Memory B cell (primary cell): ENCODE measurements at places on chromosomes 12 and 14.

DNA sequence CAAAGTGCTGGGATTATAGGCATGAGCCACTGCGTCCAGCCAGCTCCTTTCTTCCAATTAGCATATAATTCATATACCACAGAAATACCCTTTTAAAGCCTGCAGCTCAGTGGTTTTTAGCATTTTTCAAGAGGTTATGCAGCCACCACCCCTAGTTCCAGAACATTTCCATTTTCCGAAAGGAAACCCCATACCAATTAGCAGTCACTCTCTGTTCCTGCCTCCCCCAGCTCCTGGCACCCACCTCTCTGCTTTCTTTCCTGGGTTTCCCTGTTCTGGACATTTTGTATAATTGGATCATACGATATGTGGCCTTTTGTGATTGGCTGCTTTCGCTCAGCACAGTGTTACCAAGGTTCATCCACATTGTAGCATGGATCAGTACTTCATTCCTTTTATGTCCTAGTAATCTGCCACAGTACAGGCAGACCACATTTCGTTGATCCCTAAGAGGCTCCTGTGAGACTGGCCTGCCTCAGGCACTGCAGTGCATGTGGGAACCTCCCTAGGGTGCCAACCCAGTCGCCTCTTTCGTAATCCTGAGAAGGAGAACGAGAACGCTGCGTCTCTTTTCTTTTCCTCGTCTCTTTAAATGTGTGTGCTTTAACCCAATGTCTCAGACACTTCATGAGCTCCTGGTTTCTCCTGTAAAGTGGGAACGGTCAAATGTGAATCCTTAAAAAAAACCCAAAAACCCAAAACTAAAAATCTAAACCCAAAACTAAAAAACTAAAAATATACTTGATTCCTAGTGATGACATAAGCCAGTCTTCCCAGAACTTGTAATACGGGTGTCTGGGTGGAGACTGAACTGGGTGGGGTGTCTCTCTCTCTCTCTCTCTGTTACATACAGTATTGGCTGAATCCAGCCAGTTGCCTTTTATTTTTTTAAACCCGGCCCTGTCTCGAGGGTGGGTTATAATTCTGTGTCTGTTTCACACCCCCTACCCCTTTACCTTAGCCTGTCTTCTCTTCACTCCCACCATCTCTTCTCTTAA, 14.7 kb downstream of the AACS start:
- DNase-seq, result no peak

DNA sequence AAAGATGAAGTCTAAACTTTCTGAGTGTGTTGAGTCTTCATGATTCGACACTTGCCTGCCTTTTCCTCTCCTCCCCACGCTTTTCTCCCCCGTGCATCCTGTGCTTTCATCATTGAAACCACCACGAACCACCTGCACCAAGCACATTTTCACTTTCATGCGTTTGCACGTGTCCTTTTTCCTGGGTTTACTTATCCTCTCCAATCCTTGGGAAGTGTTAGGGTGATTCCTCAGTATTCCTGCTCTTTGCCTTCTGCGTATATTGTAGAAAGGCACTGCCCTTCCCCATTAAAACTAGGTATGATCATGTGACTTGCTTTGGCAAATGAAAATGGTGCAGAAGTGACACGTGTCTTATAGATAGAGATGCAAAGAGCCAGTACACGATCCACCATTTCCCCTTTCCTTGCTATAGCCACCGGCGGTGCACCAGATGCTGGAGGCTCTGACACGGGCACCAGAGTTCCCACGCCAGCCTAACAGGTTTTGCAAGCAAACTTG, 106.6 kb downstream of the BRMS1L start:
- DNase-seq, result no peak

DNA sequence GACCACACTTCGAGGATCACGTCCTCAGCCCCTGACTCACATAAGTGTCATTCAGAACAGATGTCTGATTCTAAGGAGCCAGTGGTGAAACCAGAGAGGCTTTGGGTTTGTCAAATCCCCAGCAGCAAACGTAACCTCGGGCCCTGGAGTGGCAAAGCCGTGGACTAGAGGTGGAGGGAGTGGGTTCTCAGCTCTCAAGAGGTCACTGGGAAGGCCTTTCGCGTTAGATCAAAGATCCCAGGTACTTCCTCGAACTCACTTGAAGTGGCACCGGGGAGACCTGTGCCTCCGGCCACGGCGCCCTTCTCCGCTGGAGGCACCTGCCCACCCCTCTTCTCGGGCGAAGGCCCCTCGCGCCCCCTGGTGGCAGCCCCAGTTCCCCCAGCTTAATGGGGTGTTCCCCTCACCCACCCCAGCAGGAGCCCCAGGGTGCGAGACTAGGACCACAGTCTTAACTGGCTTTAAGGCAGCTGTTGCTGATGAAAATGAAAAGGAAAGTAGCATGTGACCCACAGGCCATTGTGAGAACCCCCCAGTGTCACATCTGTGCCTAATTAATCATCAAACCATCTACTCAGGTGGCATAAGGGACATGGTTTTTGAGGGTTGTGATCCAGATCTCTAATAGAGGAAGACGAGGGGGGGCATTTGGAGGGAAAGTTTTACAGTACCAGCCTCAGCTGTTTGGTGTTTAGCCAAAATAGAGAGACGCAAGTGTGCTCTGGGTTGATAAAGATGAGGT, 672 bp upstream of the ESR2 start:
- peak; percentile 98 for DNase-seq

GRCh38 chr12:95164656-95165055, 52.6 kb downstream of the FGD6 start:
- DNase-seq, result no peak

DNA sequence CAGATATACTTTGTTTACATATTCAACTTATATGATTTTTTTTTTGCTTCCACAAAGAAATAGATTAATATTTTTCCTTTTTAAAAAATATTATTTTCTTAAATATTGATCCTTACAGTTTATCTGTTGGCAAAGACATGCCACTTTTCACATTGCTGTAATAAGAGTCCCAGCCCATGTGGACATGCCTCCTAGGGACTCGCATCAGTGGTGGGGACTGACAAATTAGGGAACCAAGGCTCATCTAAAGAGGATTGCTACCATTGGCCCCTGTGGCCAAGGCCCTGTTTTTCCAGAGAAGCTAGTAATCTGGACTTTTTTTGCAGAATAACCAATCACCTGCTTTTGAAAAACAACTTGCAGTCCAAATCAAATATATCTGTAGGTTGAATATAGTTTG, 27.8 kb upstream of the BMAL2 start:
- DNase-seq, result no peak

- DNase-seq, result no peak
Measured at GRCh38 chr12:104177663-104178501, 37.7 kb upstream of the TXNRD1 start.

- no peak for DNase-seq
Measured at GRCh38 chr14:61218767-61219166, 62.4 kb downstream of the TMEM30B start.

GRCh38 chr14:68462683-68463082, 330.2 kb downstream of the ZFP36L1 start:
- DNase-seq, result no peak

DNA sequence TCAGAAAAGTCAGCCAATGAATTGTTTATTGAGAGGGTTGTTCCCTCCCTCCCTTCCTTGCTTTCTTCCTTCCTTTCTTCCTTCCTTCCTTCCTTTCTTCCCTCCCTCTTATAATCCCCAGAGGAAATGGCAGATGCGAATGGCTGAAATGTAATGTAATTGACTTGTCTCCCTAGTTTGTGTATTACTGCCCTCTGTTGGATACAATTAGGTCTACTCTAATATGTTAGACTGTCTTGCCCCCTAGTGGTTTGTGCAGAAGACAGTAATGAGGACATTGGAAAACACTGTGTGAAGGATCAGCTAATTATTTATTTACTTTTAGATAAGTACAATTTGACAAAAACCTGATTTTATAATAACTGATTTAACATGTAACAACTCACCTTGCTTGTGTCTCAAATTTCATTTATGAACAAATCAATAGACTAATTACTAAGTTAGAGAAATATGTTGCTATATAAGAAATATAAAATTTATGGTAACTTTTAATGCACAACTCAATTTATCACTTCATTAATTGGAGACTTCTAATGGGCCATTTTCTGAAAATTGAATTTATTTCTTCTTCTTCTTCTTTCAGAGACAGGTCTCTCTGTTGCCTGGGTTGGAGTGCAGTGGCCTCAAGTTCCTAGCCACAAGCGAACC, 229.8 kb upstream of the LRIG3 start:
- no peak for DNase-seq

DNA sequence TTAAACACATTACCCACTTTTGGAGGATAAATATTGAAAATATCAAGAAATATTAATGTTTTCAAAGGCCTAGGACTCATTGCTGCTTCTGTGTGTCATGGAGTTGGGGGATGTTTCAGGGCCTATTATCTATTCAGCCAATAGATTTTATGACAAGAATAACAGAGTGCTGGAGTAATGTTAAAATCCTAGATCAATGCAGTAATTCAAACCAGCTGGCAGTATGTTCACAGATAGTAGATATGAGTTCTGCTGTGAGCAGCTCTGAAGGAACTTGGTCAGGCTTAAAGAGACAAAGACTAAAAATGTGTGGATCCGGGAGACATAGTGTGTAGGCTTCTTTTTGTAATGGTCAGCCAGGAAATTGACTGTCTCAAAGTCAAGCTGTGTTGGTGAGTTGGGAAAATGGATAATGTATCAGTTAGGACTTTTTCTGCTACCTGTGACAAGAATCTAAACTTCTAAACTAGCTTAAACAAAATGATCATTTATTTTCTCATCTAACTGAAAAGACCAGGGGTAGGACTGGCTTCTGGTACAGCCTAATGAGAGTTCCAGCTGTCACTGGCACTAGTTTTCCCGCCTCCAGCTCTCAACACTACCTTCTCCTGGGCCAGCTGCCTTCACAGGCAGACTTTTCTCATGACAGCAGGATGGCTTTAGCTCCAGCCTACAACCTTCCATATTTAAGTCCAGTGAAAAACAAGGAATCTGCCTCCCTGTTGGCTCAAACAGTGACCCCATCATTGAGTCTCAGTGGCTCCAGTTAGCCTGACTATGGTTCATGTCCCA, 16.3 kb upstream of the POLR3B start:
- no peak for DNase-seq

- DNase-seq, result no peak
Measured at GRCh38 chr12:98561846-98562245, 31.6 kb upstream of the SLC25A3 start.

- no peak for DNase-seq
Measured at GRCh38 chr12:101781834-101782233, 42.6 kb upstream of the SYCP3 start.

DNA sequence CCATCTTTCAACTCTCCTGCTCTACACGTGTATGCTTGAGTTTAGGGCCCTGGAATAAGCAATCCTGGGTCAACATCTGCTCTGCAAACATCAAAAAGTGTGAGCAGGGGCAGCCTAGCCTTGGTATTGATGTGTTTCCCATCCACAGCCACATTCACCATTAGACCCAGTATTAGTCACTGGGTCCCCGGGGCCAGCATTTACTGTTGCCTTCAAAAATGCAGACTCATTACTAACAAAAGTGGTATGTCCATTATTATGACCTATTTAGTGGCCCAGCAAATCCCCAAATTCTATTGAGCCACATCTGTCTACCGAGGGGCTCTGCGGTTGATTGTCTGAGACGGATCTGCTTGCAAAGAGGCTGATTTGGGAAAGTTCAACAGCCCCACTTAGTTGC, 661.8 kb downstream of the DIO2 start:
- no peak for DNase-seq

GRCh38 chr14:22426711-22427110, 162.3 kb downstream of the DAD1 start:
- DNase-seq, result no peak

DNA sequence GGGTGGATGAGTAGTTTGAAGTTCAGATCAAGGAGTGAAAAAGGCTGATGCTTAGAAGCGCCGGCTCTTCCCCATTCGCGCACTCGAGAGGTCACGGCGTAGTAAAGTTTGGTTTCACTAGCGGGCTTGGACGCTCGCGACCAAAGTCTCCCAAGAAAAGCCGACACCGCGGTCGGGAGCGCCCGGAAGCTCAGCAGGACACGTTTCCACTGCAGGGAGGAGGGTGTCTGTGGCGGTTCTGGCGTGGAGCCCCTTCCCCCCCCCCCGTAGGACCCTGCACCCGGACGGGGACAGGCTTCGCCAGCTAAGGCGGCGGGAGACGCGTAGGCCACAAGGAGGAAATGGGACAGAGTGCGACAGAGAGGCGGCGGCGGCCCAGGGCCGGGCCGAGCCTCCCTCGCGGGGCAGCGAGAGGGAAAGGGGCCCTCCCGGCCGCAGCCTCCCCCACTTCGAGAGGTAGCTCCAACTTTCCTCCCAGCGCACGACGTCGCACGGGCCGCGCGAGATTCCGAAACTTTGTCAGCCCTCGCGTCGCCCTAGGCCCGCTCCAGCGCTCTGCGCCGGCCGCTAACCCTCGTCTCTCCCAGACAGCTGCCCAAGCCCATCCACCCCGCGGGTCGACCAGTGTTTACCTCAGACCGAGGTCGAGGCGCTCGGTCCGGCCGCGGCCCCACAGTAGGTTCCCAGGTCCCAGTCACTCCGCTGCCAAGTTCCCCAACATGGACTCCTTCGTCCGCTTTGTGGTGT, 480 bp downstream of the SCAF11 start:
- peak; percentile 63 for DNase-seq

GRCh38 chr12:52552055-52552454, 890 bp downstream of the KRT71 start:
- DNase-seq, result no peak

GRCh38 chr14:87241018-87241768, 751.8 kb downstream of the GALC start:
- no peak for DNase-seq

DNA sequence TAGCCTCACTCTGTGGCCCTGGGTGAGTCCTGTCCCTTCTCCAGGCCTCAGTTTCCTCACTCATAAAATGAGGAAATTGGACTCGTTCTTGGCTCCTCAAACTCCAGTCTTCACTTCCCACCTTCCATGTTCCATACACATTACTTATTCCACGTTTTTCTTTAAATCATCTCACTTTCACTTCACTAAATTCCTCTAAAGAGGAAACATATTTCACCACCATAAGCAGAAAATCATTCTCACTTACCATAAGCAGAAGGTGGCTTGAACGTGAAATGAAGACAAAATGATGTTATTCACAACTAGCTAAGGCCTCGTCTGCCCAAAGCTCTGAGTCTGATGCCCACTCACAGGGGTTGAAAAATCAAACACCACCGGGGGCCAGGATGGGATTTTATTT, 278.3 kb downstream of the ADGRD1 start:
- no peak for DNase-seq

GRCh38 chr14:39428118-39428517, 4.1 kb downstream of the FBXO33 start:
- DNase-seq, result no peak

- no peak for DNase-seq
Measured at GRCh38 chr12:112153893-112154219, 28.5 kb downstream of the TRAFD1 start.
